ENCODE measurements at places on chromosomes 11 and 22. TPM values are rescaled to one million over a fixed set of nuclear protein-coding genes. Genes with fewer than 3 reads are reported as not detected.

CSF2RB gene
- polyA plus RNA-seq: not detected

SCGB1A1 gene
- not detected for polyA plus RNA-seq

CHRDL2 gene
- not detected for polyA plus RNA-seq

VPREB3 gene
- 3.2 TPM for polyA plus RNA-seq

RTN4R gene
- 5.2 TPM for polyA plus RNA-seq

FIBIN gene
- 2.2 TPM for polyA plus RNA-seq

CARD18 gene
- polyA plus RNA-seq: 0.50 TPM

MN1 gene
- polyA plus RNA-seq: 7.8 TPM

MYRF gene
- 29.3 TPM for polyA plus RNA-seq

CTTN gene
- polyA plus RNA-seq: 72.5 TPM

SLC16A8 gene
- polyA plus RNA-seq: 1.7 TPM

HORMAD2 gene
- not detected for polyA plus RNA-seq

SEPTIN3 gene
- polyA plus RNA-seq: 2.9 TPM

SAA4 gene
- polyA plus RNA-seq: 0.20 TPM

TMEM191C gene
- 11.3 TPM for polyA plus RNA-seq

VPREB1 gene
- polyA plus RNA-seq: not detected

RIN1 gene
- 4.8 TPM for polyA plus RNA-seq

ACR gene
- polyA plus RNA-seq: not detected

HBB gene
- polyA plus RNA-seq: not detected

NUP98 gene
- polyA plus RNA-seq: 20.4 TPM

VSIG10L2 gene
- not detected for polyA plus RNA-seq

TPST2 gene
- 29.6 TPM for polyA plus RNA-seq

OR5B21 gene
- not detected for polyA plus RNA-seq

PRODH gene
- polyA plus RNA-seq: 3.4 TPM

HINFP gene
- 34.1 TPM for polyA plus RNA-seq

MS4A4E gene
- polyA plus RNA-seq: not detected

PAX6 gene
- not detected for polyA plus RNA-seq

NRIP3 gene
- polyA plus RNA-seq: 0.04 TPM

RAB30 gene
- polyA plus RNA-seq: 6.9 TPM

PIWIL4 gene
- 2.3 TPM for polyA plus RNA-seq

GRAMD1B gene
- 15.5 TPM for polyA plus RNA-seq

OR5P2 gene
- not detected for polyA plus RNA-seq

Data from cardiac muscle cell (in vitro differentiated cells and primary cell).